ENCODE measurements at places on chromosomes 4 and X. TPM values are rescaled to one million over a fixed set of nuclear protein-coding genes. Genes with fewer than 3 reads are reported as not detected.

CSN1S1 gene
- not detected for total RNA-seq

MAB21L2 gene
- total RNA-seq = 0.29 TPM

USP53 gene
- total RNA-seq = 31.0 TPM

ZNF157 gene
- not detected for total RNA-seq

PDE6B gene
- not detected for total RNA-seq

MAGEA2 gene
- not detected for total RNA-seq

PDZD4 gene
- 0.59 TPM for total RNA-seq

PNMA5 gene
- total RNA-seq = not detected

IRF2 gene
- 27.3 TPM for total RNA-seq

MAGEE2 gene
- not detected for total RNA-seq

FAT1 gene
- total RNA-seq = 210 TPM

ATP2B3 gene
- not detected for total RNA-seq

HSFX4 gene
- total RNA-seq = not detected

PABPC1L2B gene
- not detected for total RNA-seq

TMPRSS11A gene
- total RNA-seq = not detected

PCYT1B gene
- total RNA-seq = 0.09 TPM

ASB5 gene
- total RNA-seq = not detected

SLBP gene
- total RNA-seq = 49.3 TPM

TRMT10A gene
- total RNA-seq = 2.6 TPM

TKTL2 gene
- total RNA-seq = 0.15 TPM

RPS3A gene
- 862 TPM for total RNA-seq

CLCN4 gene
- 9.9 TPM for total RNA-seq

NUDT10 gene
- not detected for total RNA-seq

EDA gene
- 5.0 TPM for total RNA-seq

TRIML2 gene
- not detected for total RNA-seq

MAGEA8 gene
- not detected for total RNA-seq

RRH gene
- 0.34 TPM for total RNA-seq

CFAP99 gene
- total RNA-seq = 0.32 TPM

ANKRD50 gene
- 24.3 TPM for total RNA-seq

GPRASP2 gene
- total RNA-seq = 9.0 TPM

PABPC1L2A gene
- not detected for total RNA-seq
